ENCODE measurements at places on chromosomes 4 and X.
A peak's percentile ranks its signal among the peaks of the same experiment; 100 is the strongest.

GRCh38 chr4:156673483-156673882 lies 298.1 kb downstream of the PDGFC start:
- DNase-seq, result no peak

DNA sequence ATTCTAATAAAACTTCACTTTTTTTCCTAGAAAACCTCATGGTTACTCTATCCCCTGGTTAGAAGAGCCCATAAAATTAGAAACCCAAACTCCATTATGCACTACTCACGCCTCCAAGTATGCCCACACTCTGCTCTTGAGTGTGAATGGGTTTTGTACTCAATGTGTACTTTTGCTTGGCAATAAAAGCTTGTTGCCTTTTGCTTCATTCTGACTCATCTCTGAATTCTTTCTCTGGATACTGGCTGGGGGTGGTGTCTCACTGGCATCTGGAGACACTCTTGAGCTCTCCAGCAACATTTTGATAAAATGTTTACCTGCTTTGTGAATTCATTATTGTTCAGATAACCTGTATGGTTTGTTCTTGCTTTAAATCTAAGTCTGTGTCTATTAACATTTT lies 963.3 kb downstream of the TRAM1L1 start:
- DNase-seq, result no peak

- DNase-seq, result no peak
Measured at GRCh38 chr4:87209182-87209581, 11.2 kb downstream of the KLHL8 start.

DNA sequence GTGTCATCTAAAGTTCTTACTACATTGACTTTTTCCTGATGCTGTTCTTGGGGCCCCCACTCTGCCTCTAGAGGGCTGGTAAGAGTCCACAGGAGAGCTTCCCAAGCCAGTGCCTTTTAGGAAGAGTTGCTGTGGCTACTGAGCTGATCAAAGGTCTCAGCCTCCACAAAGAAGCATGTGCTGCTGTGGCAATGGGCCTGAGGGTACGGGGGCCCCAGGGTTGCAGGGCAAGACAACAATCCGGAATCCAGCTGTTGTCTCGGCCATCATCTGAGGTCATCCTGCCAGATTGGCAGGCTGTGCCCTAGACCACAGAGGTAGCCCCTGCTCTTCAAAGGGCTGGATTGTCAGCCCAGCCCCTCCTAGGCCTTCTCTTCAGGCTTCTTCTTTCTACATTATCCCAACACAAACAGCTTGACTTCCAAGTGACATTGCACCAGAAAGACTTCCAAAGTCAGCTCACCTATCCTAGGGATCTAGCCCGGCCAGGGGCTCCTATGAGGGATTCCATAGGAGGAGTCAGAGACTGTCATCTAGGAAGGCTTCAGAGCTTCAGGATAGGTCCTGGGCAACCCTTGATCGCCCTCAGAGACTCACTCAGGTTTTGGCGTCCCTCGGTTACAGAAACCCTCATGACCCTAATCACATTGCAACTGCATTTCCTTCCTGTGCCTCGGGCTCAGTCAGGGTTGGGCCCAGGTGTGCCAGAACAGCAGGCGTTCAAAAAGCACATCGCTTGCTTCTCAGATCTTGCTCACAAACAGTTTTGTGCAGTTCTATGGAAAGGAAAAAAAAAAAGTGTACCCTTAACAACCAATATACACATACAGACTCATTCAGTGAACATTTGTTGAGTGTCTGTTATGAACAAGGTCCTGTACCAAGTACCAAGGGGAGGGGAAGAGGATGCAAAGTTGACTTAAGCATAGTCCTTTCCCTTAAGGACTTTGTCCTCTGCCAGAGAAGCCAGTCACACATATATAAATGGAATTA lies 27.8 kb downstream of the SLC25A5 start:
- no peak for DNase-seq

GRCh38 chr4:100362366-100362765 lies 155.5 kb downstream of the EMCN start:
- DNase-seq, result no peak

DNA sequence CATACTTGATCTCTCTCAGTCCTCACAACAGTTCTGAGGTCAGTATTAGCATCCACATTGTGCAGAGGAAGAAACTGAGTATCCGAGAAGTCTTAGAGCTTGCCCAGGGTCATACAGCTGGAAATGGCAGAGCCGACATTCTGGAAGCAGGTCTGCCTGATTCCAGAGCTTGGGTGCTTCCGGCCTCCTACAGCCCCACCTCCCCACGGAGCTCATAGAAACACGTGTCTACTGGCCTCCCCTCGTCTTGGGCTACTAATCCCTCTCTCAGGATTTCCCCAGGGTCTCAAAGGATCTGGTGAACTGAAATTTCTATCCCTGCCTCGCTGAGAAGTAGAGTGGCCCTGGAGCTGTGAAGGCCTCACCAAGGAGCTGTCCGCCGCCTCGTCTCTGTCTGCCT lies 12.0 kb upstream of the KDM5C start:
- DNase-seq, result no peak

GRCh38 chr4:184653650-184654049 lies 4.1 kb downstream of the PRIMPOL start:
- DNase-seq, result no peak

GRCh38 chrX:63746715-63747114 lies 38.3 kb downstream of the ARHGEF9 start:
- no peak for DNase-seq

DNA sequence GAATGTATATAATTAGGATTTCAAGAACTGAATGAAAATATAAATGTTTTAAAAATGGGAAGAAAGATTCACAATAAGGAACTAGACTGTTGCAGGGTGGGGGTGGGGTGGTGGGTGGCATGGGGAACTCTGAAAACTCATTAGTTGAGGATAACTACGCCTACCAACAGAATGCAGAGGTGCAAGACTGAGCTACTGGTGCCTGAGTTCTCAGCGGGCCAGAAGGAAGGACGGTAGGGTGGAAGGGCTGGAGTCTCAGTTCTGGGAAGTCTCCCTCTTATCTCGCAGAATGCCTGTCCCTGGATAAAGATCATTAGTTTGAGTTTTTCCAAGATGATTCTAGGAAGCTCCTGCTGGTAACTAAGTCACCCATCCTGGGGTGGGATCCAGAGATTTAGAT lies 1.3 kb upstream of the SOD3 start:
- no peak for DNase-seq

DNA sequence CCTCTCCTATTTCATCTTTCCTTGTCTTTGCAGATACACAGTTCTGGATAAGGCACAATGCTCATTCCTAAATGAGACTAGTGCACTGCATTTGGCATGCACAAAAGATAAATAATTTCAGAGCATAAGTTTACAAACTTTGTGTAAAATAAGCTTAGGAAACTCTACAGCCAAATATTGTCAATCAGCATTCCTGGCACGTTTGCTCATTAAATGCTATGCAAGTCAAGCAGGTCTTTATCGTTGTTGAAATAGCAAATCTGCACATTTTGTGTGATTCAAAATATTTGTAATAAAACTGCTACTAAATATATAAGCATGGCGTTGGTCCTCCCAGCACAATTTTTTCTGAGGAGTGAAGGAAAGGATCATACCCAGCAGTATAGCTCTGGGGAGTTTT lies 322.1 kb upstream of the NOCT start:
- DNase-seq, result no peak

GRCh38 chr4:2335729-2336101 lies 73.8 kb upstream of the MXD4 start:
- no peak for DNase-seq

- DNase-seq, result no peak
Measured at GRCh38 chr4:137129441-137129840, 402.9 kb downstream of the PCDH18 start.

- DNase-seq, result no peak
Measured at GRCh38 chr4:57151481-57151880, 41.3 kb upstream of the IGFBP7 start.

GRCh38 chr4:108693211-108693610 lies 42.8 kb downstream of the OSTC start:
- no peak for DNase-seq

- DNase-seq, result no peak
Measured at GRCh38 chr4:126766241-126766640, 866.5 kb upstream of the INTU start.

DNA sequence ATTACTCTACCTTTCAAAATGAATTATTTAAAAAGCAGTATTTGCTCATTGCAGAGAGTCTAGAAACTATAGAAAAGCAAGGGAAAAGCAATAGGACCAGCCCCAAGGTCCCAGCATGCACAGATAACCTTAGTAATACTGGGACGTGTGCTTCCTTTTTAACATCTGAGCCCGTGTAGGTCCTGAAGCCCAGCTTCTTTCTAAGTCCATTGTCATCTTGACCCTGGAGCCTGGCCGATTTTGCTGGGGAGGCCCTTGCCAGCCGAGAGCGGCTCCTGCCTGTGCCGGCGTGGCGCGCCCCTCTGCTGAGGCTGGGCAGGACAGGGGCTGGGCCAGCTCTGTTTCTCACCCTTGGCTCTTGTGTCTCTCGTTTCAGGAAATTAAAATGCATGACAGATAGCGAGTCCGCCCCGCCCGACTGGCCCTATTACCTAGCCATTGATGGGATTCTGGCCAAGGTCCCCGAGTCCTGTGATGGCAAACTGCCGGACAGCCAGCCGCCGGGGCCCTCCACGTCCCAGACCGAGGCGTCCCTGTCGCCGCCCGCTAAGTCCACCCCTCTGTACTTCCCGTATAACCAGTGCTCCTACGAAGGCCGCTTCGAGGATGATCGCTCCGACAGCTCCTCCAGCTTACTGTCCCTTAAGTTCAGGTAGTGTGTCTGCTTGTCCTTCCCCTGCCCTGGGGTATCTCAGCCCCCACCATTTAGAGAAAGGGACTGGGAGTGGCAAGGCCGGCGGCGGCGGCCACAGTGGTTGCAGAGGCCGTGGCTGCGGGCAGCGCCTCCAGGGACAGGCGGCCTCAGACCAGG lies 4.1 kb downstream of the MSANTD1 start:
- DNase-seq, result no peak

GRCh38 chr4:5037553-5038551 lies 13.4 kb upstream of the STK32B start:
- DNase-seq, result no peak

DNA sequence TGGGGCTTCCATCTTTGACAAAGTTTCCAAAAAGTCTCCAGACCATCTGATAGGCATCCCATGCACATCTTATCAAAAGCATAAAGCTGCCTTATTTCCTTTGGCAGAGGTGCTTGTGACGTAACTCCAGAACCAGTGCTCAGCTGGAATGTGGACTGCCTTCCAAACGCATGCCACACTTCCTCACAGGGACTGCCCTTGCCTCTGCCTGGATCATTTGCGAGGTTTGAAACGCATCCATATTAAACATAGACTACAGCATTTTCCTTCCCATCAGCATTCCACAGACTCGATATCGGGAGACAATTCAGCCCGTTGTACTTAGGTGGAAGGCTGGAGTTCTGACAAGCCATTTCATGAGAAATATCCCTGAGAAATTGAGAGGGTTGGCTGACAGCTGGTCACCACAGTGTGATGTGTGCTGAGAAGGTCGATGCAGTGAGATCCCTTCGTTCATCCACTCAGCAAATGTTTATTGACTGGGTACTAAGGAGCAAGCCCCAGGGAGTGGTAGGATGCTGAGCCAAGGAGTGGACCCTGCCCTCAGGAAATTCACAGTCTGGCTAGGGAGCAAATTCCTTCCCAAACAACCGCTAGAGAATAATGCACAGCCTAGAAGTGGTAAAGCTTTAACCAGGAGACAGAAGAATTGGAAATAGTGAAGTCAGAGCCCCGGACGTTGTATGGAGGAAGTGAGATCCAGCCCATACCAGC lies 376.0 kb downstream of the BCOR start:
- DNase-seq, result no peak

GRCh38 chrX:40094900-40095582 lies 2.7 kb downstream of the BCOR start:
- DNase-seq, result no peak

DNA sequence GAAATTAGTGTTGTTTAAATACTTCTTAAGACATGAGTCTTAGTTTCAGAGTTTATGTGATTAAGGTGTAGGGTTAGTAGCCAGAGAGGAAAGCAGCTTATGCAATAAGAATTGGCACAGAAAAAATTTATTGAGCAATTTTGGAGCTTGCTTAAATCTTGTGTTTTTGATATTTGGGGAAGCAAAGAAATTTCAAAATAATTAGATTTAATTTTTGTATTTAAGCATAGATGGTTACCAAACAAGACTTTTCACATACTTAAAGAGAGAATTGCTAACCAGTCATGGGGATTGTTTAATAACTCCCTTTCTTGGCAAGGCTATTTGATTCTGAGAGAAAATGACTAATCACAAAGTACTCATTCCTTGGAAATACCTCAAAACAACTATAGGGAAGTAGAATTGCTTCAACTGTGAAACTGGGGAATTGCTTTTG lies 202.0 kb upstream of the GRID2 start:
- peak; percentile 7 for DNase-seq

GRCh38 chr4:8870647-8871416 lies 807 bp downstream of the HMX1 start:
- no peak for DNase-seq

- no peak for DNase-seq
Measured at GRCh38 chr4:81632581-81633299, 161.0 kb upstream of the RASGEF1B start.

GRCh38 chr4:7769396-7770223 lies 170.1 kb downstream of the AFAP1 start:
- DNase-seq, result no peak

- DNase-seq, result no peak
Measured at GRCh38 chr4:92968556-92968955, 664.8 kb downstream of the GRID2 start.

GRCh38 chrX:109440475-109440874 lies 41.4 kb downstream of the GUCY2F start:
- no peak for DNase-seq

DNA sequence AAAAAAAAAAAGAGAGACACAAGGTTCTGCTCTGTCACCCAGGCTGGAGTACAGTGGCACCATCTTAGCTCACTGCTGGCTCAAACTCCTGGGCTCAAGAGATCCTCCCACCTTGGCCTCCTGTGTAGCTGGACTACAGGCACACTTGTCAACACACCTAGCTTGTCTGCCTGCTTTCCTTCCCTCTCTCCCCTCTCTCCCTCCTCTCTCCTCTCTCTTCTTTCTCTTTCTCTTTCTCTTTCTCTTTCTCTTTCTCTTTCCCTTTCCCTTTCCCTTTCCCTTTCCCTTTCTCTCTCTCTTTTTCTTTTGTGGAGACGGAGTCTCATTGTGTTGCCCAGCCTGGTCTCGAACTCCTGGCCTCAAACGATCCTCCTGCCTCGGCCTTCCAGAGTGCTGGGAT lies 132.1 kb downstream of the DIPK2B start:
- no peak for DNase-seq

DNA sequence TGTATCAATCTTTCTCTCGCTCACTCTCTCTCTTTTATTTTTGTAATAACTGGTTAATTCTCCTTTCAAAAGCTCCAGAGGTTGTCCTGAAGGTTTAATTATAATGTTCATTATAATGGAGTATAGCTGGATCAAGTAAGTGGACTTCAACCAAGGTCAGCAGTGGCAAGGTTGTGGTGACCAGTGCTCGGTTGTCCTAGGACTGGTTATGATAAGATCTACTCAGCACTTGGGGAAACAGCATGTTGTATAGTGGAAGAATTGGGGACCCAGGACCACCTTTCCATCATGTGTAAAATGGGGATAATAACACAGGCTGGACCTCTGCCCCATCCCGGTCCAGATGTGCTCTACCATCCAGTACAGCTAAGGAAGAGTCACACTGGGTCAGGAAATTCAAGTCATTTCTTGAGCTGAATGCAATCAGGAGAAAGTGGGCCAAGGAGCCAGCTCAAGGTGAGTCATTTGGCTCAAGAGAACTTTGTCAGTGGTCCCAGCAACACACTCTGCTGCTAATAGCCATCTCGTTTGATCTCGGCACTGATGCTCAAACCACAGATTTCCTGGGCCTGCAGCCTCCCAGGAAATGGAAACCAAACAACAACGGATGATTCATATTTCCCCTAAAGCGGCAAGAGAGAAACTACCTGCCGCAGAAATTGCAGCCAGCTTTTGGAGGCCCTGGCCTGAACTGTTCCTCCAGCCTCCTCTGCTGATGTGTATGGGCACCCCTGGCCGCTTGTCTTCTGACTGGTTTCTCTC lies 123.6 kb upstream of the RBPJ start:
- DNase-seq, result no peak
